ENCODE measurements at places on chromosomes 2 and 18. TPM values are rescaled to one million over a fixed set of nuclear protein-coding genes. Genes with fewer than 3 reads are reported as not detected.

Gene GPR75
- 3.9 TPM for total RNA-seq

Gene LYG1
- total RNA-seq = 3.3 TPM

Gene LDAH
- 34.3 TPM for total RNA-seq

DNA sequence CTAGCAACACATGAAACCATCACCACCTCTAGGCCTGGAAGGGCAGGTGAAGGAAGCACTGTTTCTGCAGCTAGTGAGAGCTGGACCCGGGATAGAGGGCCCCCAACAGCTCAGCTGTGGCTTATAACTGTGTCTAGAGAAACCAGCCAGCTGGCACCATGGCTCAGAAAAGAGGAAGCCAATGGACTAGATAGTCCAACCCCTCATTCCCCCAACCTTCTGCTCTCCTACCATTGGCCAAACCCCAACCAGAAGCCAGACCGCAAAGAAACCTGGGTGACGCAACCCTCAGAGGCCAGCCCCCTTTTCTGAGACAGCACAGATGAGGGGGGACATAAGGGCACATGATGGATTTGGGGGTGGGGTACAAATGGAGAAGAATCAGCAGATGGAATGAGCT lies 24.3 kb downstream of the SMYD1 start:
- DNase-seq = no peak

DNA sequence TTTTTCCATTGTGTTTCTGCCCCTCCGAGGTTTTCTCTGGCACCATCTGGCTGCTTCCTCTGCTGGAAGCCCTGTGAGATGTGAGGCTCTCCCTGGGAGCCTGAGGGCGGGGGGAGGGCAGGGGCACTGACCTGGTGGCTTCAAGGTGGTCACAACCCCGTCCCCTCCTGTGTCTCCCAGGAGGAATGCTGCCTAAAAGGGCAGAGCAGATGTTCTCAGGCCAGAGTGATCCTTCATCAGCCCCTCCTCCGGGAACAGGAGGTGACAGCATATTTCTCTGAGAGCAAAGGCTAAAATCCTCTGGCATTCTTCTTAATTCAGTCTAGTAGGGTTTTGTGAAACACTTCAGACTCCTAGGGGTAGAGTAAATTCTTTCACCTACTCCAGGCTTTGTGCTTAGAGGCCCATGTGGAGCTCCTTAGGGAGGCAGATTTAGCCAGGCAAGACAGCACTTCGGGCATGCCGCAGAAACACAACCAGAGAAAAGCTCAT lies 18.3 kb upstream of the GREB1 start:
- DNase-seq = no peak

GRCh38 chr2:234328444-234328990 lies 168.4 kb downstream of the ARL4C start:
- DNase-seq = no peak

GRCh38 chr2:190537765-190538164 lies 3.2 kb upstream of the NEMP2 start:
- DNase-seq = no peak

- peak; percentile 87 for DNase-seq
Measured at GRCh38 chr2:218908721-218909619, 28.3 kb downstream of the WNT10A start.

DNA sequence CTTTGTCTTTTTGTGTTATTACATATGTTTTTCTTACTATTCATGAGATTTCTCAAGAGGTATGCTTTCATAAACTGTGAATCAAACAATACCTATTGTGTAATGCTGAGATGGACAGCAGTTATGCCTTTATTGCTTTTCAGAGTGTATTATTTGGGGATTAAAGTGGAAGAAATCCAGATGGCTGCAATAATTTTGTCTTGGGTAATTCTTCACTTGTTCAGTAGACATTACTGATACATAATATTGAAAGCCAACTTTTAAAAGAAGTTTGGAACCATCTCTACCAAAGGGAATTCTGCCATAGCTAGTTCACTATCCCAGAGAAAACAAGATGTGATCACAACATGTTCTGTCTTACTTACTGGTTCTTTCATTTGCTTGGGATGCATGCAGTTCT lies 253.4 kb upstream of the ZSWIM2 start:
- no peak for DNase-seq
